Stimulated activated CD4-positive, alpha-beta T cell treated with anti-CD3 and anti-CD28 coated beads, Interleukin-1b, Interleukin-23, amount 100 ng/mL, for 48 hours (primary cell): ENCODE measurements at places on chromosomes 7 and 10.

DNA sequence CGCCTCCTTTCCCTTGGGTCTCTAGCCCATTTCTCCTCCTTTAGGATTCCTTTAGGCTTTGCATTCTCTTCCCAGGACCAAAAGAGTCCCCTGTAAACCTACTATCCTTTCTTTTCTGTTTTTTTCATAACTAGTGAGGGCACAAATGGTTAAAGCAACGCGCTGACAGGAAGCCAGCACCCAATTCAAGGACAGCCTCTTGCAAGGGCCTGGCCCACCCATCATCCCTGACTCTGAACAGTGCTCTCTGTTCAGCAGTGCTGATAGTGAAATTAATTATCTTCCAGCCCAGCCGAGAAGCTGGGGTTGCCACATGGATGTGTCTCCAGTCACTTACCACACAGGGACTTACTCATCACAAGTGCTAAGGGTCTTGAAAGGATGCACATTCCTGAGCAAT lies 38.3 kb upstream of the RNF32 start:
- no peak for DNase-seq

GRCh38 chr10:133613699-133614098 lies 12.9 kb downstream of the FRG2B start:
- DNase-seq, result no peak

DNA sequence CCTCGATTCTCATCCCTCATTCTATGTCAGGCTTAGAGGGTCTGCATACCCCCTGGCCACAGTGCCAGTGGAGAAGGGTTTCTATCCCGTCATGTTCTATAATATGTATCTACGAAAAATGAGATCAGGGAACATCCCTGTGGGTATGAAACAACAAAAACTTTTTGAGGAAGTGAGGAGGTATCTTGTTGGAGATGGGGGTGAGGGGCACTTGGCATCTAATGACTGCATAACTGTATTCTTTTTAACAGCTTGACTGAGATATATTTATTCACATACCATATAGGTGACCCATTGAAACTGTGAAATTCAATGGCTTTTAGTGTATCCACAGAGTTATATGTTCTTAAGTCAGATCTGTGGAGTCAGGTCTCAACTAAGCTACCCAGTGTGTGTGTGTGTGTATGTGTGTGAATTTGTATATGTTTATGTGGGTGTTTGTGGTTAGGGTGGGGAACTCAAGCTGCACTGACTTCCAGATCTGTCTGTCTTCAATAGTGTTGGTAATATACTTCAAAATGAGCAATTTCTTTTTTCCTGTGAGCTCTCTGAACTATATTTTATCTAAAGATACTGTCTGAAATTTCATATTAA lies 528.9 kb downstream of the CNTNAP2 start:
- no peak for DNase-seq

DNA sequence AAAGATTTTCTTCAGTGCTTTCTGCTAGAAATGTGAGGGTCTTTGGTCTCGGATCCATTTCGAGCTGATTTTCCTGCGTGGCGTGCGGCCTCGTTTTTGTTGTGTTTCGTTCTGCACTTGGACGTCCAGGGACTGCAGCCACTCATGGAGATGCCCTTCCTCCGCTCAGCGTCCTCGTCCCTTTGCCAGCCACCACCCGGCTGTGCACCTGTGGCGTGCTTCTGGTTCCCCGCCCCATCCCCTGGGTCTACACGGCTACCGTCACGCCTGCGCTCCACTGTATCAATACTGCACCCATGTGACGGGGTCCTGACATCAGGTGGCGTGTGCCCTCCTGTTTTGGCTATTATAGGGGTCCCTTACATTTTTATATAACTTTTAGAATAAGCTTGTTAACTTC lies 42.7 kb upstream of the NKX6-2 start:
- no peak for DNase-seq

GRCh38 chr7:129613016-129613337 lies 1.5 kb downstream of the NRF1 start:
- no peak for DNase-seq

DNA sequence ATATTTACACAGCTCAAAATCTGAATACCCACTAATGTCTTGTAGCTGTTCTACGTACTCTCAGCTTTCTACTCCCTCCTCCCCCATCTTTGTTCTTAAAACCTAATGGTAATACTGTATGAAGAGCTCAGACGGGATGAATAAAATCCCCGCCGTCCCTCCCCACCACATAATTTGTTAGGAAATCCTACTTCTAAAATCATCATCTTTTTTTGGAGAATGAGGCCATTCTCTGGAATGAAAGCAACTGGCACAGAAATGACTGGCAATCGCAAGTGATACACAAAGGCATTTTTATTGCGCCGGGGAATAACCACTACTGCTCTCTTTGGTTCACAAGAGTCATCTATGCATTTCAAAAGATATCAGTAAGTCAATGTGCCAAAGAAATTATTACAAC lies 27.3 kb downstream of the SLC35B4 start:
- no peak for DNase-seq

GRCh38 chr10:117223693-117224430 lies 17.1 kb upstream of the SLC18A2 start:
- DNase-seq, result no peak

GRCh38 chr10:30816820-30817171 lies 187.2 kb upstream of the LYZL2 start:
- DNase-seq, result no peak

DNA sequence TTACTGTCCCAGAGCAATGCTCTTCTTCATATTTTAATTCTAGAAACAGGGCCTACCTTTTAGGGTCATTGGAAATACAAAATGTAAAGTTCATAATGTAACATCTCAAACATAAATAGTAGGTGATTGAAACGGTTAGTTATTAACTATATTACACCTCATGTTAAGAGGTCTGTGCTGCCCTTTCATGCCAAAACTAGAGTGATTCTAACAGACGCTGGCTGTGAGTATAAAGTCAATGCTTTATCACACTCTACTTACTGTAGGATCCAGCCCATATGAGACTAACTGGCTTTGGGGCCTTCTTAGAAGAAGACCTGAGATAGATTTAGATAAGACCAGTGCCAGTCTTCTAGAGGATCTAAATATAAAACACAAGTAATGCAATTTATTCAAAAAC lies 966.1 kb upstream of the SORCS1 start:
- DNase-seq, result no peak

DNA sequence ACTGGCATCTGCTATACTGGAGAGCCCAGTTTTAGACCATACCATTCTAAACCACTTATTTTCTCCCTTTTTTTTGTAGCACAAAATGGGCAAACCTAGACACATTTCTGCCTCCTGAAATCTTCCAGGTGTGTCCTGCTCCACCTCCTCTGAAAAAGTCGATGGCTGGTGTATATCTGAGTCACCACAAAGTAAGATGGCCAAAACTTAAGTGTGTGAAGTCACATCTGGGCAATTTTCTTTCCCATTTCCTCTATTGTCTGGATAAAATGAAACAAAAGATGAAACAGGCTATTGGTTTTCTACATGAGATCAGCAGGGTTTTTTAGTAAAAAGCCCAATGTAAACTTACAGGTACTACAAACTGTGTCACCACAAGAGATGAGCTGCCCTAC lies 65.5 kb downstream of the OSBPL3 start:
- no peak for DNase-seq

DNA sequence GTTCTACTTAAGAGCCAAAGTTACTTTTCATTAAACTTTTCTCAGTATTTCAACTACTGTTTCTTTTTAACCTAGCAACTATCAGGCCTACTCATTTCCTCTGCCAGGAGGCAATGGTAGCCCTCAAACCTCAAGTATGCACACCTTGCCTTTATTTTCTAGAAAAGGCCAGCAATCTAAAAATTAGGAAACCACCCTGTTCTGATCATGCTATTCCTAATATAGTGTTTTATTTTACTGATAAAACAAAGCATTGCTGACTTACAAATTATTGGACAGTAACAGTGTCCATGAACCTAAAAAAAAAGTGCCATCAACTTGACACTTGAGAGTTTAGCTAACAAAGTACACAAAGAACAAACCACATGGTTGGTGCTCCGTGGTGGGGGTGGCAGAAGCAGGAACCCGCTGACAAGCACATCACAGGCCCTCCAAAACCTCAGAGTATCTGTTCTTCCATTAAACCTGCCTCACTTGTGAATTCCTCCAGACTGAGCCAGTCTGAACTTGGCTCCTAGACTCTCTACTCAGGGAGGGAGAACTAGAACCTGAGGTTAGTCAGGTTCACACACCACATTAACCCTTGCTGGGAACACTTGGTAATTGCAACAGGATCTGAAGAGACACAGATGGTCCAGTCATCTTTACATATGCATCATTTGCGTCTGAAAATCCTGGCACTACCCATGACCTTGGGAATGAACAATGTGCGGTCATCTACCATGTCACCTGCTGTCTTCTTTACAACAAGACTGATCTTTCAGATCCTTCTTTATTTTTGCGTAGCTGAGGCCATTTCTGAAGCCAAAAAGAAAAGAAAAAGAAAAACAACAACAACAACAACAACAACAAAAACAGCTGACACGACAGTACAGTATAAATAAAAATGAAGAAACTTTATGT lies 31.9 kb downstream of the PIP4K2A start:
- peak; percentile 56 for DNase-seq

GRCh38 chr10:97065128-97065527 lies 120.6 kb downstream of the SLIT1 start:
- DNase-seq, result no peak

GRCh38 chr7:68576366-68576765 lies 1021.9 kb upstream of the AUTS2 start:
- DNase-seq, result no peak

DNA sequence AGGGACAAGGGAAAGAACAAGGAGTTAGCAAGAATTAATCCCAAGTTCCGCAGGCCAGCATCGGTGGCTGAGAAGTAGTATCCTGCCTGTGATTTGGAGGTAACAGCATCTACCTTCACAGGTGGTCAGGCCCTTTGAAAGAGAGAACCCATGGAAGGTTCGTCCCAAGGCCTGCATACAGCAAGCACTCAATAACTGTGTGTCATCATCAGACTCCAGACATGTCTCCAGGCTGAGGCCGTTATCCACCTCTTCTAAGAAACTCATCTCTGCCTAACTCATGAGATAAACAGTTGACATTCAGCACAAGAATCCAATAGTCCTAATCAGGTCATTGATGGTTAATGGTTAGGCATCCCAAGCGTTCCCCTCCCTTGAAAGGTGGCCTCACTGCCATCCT lies 45.0 kb downstream of the CTBP2 start:
- no peak for DNase-seq

DNA sequence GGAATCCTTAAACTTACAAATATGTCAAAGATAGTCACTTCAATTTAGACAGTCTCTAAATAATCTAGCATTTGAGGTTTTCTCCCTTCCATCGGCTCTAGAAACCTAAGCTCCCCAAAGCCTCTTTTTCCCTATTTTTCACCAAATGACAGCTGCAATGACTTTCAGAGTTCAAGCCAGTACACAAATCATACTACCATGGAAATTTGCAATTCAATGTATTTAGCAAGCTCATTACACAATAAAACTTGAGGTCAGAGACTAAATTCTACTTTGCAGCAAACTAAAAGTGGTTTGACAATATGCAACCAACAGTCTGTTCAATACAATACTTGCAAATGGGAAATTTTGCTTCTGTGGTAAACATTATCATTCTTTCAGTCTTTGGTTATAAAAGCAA lies 80.3 kb downstream of the SKIDA1 start:
- no peak for DNase-seq

GRCh38 chr7:137601642-137602041 lies 245.1 kb downstream of the DGKI start:
- DNase-seq, result no peak
